ENCODE measurements at places on chromosomes 11 and 22.

DNA sequence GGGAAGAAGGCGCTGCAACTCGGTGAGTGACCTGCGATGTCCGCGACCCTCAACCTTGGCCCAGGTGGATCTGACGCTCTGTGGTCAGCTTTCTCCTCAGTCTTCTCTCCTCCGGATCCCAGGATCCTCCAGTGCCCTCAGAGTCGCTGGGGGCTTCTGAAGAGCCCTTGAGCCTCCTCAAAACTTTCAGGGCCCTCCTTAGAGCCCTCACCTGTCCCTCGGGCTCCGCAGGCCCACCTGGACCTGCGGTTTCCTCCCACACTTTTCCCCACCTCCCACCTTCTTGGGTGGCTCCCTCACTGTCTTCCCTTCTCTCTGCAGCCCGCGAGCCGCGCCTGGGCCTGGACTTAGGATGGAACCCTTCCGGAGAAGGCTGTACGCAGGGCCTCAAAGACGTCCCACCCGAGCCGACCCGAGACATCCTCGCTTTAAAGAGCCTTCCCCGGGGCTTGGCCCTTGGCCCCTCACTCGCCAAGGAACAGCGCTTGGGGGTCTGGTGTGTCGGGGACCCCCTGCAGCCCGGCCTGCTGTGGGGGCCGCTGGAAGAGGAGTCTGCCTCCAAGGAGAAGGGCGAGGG lies 335 bp downstream of the ZNF408 start:
- DNase-seq, result no peak

DNA sequence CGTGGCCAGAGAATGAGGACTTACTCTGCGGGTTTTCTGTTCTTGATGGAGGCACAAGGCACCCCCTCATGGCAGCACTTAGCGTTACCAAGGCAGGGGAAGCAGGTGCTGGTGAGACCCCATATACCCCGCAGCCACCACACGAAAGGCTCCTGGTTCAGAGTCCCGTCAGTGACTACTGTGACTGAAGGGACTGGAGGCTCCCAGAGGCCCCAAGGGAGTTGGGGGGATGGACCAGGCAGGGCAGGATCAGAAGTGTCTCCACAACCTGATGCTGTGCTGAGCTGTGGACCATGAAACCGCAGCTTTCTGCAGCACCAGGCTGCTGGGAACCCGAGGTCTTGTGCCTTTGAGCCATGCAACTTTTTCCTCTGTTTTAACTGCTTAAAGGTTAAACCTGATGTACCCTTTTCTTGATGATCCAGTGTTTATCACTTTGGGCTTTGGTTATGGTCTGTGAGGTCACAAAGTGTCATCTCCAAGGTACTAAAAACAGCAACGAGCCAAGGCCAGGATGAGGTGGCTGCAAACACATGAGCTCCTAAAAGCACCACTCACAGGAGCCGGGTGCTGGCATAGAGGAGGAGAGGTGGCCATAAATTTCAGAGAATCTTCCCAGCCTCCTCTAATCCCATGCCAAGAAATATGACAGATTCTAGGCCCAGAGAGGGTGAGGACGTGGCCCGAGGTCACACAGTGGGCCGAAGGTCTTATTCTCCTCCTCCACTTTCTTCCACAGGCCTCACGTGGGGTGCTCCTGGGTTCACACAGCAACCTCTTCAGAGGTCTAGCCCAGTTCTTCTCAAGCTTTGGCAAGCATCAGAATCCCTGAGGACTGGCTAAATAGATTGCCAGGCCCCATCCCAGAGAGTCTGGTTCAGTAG lies 4.2 kb upstream of the LRRC32 start:
- no peak for DNase-seq

GRCh38 chr22:38303974-38304373 lies 13.3 kb downstream of the CSNK1E start:
- DNase-seq, result no peak

DNA sequence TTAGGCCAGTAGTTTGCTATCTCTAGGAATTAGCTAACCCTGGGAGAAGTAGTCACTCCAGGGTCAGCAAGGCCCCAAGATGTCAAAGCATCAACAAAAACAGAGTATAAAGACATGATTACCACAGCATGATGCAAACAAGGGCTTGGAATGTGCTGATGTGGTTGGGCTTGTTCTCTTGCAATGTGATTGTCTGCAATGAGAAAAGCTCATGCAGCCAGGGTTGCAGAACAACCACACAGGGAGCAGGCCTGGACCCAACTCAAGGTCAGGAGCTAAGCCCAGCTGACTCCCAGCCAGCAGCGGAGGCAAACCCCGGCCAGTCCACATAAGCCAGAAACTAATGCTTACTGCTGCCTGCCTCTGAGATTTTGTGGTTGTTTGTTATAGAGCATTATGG lies 132.4 kb upstream of the ZC3H12C start:
- peak; percentile 59 for DNase-seq

- no peak for DNase-seq
These were observed 862 bp downstream of the TPP1 start for GRCh38 chr11:6618117-6619003.

DNA sequence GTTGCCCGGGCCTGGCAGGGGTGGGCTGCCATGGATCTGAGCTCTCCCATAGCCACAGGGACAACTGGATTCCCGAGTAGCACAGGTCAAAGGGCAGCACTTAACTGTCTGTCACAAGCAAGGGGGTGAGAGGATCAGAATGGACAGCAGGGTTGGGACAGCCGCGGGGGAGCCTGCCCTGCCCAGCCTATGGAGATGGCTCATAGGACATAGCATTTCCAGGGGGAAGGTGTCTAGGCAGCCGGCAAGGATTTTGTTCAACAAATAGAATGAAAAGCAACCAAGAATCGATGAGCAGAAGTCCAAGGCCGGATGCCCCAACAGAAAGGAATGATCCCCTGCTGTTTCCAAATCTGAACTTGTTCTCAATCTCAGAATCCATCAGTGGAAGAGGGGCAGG lies 92.9 kb downstream of the RPS6KA4 start:
- no peak for DNase-seq

GRCh38 chr11:69918231-69918937 lies 99.2 kb upstream of the FGF3 start:
- no peak for DNase-seq

- DNase-seq, result no peak
These were observed 215.3 kb downstream of the KCNA4 start for GRCh38 chr11:29801561-29801960.

DNA sequence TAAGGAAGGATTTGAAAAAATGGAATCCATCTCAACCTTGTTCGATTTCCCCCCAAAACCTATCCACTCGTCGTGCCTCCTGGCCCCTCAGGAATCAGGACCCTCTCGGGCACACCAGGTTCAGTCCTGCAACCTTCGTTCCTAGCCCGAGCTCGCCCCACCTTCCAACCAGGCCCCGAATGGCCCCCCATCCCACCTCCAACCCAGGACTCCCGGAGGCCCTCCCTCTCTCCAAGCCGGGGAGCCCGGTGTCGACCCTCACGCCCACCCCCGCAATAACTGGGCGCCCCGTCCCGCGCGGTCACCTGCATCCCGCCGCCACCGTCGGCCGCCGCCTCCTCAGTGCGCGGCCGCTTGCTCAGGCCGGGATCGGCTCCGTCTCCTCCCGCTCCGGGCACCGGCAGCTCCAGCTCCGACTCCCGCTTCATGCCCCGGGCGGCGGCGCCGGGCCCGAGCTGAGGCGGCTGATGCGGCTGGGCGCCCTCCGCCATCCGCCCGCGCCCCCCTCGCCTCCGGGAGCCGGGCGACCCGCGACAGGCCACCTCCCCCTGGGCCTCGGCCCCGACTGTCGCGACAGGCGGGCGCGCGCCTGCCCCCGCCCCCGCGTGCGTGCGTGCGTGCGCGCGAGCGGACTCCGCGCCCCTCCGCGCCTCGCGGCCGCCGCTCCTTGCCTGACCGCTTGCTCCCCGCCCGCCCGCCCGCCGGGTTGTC lies 534 bp downstream of the RBFOX2 start:
- no peak for DNase-seq

DNA sequence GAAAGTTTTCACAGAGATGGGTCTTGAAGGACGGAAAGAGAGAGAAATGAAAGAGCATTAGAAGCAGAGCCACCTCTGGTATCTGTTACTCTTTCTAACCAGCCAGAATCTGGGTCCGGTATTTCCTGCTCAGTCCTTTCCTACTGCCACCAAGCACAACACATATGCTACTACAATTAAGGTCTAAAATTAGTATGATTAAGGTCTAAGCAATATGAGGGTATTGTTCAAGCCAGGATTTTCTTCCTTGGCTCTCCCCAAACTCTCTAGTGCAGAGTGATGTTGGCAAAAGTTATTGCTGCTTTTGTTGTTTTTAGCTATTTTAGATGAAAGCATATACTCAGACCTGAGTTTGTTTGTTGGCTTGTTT lies 59.2 kb upstream of the EED start:
- no peak for DNase-seq
